Stimulated activated CD4-positive, alpha-beta T cell treated with anti-CD3 and anti-CD28 coated beads, Interleukin-15, amount 100 ng/mL, for 48 hours (primary cell): ENCODE measurements at places on chromosomes 11 and 22.

DNA sequence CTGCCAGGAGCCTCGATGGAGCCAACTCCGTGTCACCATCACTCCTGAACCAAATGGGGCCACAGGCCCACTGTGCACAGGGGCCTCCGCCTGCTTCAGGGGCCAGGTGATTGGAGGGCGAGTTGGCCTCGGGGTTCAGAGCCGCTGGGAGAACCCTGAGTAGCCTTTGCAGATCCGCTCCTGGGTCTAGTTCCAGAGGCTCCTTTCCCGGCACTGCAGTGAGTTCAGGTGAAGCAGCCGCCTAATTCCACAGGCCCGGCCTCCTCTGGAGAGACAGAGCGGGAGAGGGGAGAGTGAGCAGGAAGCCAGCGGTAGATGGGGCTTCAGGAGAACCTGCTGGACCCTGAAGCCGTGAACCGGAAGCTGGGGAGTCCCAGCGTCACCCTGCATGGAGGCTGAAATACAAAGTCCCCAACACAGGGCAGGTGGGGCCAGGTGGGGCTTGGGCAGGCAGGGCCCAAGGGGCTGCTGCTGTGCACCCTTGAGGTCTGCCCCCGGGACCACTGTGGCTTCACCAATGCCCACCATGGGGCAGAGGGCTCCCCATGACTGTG lies 22.5 kb downstream of the DRD4 start:
- DNase-seq = no peak

GRCh38 chr11:64048042-64048854 lies 12.5 kb downstream of the FLRT1 start:
- no peak for DNase-seq

DNA sequence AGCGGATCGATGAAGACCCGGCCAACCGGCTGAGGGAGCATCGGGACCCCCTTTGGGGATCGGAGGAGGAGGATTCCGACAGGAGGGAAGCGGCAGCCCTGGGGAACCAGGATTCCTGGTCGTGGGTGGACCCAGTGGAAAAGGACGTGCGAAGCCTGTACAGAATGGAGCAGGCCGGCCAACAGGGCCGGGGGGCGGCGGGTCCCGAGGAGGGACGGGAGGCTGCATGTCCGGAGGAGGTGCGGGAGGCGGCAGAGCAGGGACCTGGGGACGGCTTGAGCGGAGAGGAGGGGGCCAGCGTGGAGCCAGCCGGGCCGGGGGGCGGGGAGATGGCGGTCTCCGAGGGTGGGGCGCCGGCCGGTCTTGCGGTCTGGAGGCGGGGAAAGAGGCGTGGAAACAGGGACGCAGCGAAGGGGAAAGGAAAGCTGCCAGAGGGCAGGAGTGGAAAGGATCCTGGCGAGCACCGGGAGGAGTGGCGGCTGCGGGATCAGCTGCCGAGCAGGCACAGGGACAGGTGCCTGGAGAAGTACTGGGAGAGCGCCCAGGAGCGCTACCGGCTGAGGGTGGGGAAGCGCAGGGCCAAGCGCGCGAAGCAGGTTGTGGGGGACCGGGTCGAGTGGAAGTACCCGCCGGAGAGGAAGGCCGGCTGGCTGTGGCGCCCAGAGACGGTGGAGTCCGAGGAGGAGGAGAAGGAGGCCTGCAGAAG lies at the start of gene ANO5:
Gene ANO5, plus strand, starts transcription at position 444 of the 706 bp plus-strand sequence. CDS start 408 bp downstream, outside the sequence.
- DNase-seq = no peak

DNA sequence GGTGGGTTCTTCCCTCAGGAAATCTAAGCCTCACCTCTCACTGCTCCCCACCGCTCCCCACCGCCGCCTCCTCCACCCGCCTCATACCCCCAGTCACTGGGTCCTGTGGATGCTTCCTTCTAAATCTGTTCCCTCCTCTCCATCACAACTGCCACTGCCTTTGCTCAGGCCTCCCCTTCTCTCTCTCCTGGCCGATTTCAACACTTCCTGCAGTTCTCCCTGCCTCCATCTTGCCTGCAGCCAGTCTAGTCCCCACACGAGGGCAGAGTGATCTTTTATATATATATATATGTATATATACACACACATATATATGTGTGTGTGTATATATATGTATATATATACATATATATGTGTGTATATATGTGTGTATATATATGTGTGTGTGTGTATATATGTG lies 27.8 kb downstream of the CREB3L1 start:
- DNase-seq = no peak

- DNase-seq = no peak
These were observed at the start of gene VEGFB for GRCh38 chr11:64233913-64234586. VEGFB (plus strand) TSS chr11:64234584; CDS start chr11:64234834, 250 bp downstream.

GRCh38 chr11:1827095-1827813 lies 7.5 kb upstream of the SYT8 start:
- no peak for DNase-seq

GRCh38 chr11:77422687-77423086 lies 51.2 kb downstream of the PAK1 start:
- DNase-seq = no peak

- no peak for DNase-seq
These were observed 37.7 kb downstream of the EFCAB6 start for GRCh38 chr22:43774318-43774915.

DNA sequence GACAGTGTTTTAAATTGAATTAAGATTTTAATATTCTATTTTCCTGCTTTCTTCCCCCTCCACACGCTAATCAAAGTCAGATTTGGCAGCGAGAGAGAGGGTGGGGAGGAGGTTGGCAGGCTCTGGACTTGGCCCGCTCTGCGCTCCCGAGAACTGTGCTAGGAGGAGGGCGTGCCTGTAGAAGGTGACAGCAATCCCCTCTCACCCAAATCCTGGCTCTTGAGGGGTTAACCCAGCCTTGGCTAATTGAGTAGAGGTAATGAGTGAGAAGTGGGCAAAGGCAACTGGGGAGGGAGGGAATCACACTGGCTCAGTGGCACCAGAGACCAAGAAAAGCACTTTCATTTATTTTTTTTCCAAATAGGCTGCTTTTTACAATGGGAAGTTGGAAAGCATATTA lies 42.2 kb downstream of the BUD13 start:
- DNase-seq = no peak

- DNase-seq = no peak
These were observed 1.0 kb upstream of the LIF start for GRCh38 chr22:30247561-30247960.

DNA sequence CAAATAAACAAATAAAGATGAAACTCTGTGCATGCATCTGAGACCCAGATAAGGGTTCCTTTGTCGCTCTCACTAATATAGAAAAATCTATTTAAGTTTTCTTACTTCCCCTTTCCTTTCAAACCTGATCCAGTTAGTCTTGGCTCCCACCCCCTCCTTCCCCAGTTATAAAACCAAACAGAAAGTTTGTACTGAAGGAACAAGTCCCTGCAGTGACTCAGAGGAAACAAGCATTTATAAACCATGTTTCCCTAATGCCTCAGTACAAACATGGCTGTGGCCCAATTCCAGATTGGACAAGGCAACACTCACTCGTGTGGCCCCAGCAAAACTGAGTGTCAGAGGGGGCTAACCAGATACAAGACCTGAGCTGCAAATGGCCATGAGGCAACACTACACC lies 65.5 kb upstream of the ARHGAP20 start:
- no peak for DNase-seq

- no peak for DNase-seq
These were observed 304.9 kb downstream of the BRD1 start for GRCh38 chr22:49522582-49523373.

DNA sequence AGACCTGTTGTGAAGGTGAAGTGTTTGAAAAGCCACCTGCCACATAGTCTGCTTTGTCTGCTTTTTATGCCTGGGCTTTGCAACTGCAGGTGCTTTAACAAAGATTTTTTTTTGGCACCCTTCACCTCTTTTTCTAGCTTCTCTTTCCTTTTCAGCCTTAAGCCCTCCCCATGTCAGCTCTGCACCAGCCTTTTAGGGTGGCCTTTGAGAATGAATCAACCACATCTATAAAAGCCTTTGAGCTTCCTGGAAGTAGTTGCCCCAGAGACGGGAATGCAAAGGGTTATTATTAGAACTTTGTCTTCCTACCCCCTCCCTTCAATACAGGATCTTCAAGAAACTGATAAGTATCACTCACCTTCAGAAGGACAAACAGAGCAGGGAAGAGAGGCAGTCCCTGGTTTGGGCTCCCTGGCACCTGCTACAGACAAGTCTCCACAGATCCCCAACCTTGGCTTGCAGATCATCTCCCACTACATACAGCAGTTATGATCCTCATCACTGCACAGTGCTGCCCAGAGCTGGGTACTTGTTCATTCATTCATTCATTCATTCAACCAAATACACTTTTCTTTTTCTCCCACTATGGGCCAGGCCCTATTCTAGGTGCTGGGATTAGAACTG lies 8.0 kb downstream of the PVALB start:
- no peak for DNase-seq

- no peak for DNase-seq
These were observed 225.1 kb upstream of the MPPED2 start for GRCh38 chr11:30811226-30811755.

DNA sequence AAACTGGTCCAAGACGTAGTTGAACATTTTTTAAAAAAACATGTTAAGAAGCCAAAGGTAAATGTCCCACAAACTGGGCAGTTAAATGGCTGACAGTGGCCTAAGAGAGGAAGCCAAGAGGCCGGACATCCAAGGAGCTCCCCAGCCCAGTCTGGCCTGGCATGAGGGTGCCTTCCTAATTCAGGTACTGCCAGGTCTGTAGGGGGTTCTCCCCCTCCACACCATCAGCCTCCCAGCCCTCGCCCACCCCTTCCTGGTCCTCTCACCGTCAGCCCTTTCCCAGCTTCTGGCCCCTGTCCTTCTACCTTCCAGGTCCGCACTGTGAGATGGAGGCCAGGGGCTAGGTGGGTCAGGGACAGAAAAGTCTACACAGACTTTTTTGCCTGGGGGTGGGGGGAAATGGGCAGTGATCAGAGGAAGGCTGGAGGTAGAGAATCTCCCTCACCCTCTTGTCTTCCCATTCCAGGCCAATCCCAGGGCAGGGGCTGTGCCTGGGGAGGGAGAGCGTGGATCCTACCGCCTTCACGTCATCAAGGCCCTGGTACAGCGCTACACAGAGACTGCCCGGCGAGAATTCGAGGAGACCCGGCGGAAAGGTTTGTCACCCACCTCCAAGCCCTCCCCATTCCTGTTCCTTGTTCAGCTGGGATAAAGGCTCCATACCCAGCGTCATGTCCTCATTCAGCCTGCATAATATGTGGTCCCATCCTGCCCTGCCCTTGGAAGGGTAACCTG lies 6.0 kb downstream of the ART5 start:
- DNase-seq = no peak

DNA sequence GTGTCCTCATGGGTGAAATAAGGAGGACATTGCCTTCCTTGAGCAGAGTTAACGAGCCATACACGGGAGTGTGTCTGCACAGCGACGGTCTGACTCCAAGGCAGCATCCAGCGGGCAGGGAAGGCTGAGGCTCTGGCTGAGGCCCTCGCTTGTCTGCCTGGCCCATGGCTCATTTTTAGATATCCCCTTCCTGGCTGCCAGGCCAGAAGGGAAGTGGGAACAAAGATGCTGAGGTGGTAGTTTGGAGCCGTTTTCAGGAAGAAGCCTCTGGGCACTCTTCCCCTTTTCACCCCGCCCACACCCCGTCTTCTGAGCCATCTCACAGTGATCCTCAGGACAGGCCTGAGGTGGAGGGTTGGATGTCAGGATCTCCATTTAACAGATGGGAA lies 3.0 kb upstream of the SLCO2B1 start:
- DNase-seq = no peak

- no peak for DNase-seq
These were observed 2.5 kb downstream of the FERMT3 start for GRCh38 chr11:64208796-64209562.

GRCh38 chr22:20463324-20464095 lies 25.9 kb upstream of the SCARF2 start:
- no peak for DNase-seq

DNA sequence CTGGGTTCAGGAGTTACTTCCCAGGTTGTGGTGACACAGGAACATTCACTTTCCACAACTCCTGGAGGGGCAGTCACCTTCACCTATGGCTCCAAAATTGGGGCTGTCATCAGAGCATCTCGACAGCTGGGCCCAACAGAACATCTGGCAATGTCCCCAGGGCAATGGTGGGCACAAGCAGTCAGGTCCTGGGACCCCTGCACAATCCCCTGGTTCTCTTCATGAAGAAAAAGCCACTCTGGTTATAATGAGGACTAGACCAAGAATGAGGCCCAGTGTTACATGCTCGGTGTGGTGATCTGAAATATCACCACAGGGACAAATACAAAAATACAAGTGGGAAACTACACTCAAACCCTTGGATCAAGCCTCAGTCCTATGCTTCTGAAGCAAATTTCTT lies 89.0 kb upstream of the VPREB1 start:
- no peak for DNase-seq

DNA sequence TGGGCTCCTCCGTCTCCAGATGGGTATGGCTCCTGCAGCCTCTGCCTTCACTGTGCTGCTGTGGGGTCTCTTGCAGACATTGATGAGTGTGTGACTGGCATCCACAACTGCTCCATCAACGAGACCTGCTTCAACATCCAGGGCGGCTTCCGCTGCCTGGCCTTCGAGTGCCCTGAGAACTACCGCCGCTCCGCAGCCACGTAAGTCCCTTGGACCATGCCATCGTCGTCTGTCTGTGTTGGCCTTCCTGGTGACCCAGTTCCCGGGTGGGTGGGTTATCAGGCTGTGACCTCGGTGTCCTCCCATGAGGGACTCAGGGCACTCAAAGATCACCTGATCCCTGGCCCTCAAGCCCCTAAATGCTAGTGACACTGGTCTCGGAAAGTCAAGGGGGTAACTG lies 47.7 kb downstream of the FBLN1 start:
- DNase-seq = no peak

DNA sequence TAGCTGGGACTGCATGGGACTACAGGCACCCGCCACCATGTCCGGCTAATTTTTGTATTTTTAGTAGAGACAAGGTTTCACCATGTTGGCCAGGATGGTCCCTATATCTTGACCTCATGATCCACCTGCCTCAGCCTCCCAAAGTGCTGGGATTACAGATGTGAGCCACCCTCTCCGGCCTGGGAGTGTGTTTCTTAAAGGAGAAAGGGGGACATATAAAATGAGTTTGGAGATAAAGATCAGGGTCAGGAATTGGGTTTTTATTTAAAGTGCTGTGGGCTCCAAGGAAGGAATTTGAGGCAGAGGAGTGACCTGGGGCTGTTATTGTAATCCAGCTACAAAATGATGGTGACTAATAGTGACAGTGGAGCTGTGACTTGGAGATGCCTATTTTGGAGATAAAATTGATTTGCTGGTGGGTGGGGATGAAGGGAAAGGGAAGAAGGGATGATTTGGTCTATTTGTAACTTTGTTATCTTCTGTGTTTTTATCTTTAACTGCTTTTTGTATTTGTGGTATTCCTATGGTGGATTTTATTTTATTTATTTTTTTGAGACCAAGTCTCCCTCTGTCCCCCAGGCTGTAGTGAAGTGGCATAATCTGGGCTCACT lies 5.0 kb downstream of the CRKL start:
- DNase-seq = no peak

GRCh38 chr11:126585774-126586491 lies 230.4 kb downstream of the ST3GAL4 start:
- DNase-seq = no peak

- no peak for DNase-seq
These were observed 24.5 kb upstream of the OR9Q2 start for GRCh38 chr11:58164389-58164788.

DNA sequence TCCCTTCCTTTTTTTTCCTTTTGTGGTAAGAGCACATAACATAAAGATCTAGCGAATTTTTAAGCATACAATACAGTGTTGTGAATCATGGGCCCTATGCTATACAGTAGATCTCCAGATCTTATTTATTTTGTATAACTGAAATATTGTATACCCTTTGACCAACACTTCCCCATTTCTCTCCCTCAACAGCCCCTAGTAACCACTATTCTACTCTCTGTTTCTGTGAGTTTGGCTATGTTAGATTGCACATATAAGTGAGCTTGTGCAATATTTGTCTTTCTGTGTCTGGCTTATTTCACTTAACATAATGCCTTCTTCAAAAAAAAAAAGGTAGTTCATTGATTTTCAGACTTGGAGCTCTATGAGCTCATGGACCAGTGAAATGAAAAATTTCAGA lies 180.5 kb downstream of the C11orf91 start:
- no peak for DNase-seq
